Nucleus accumbens (tissue), 56 donors: ENCODE measurements at places on chromosomes 1 and 21.

DNA sequence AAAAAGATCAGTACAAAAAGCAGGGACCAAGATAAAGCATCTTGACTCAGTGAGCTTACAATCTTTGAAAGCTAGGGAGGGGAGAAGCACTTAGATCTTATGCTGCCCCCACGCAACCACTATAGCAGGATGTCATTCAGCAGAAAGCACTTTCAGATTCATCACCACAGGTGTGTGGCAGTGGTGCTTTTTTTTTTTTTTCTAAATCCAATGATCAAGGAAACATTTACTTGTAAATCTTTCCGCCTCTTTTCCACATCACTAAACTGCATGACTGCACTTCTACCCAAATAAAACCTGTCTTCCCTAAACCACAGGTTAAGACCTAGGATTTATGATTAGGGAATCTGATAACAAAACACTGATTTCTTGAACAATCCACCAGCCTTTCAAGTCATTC lies 154.8 kb downstream of the SLC45A1 start:
- no peak for DNase-seq

GRCh38 chr1:206446688-206447421 lies 23.4 kb upstream of the IKBKE start:
- no peak for DNase-seq

GRCh38 chr1:64946916-64947315 lies 19.4 kb downstream of the JAK1 start:
- DNase-seq = no peak

DNA sequence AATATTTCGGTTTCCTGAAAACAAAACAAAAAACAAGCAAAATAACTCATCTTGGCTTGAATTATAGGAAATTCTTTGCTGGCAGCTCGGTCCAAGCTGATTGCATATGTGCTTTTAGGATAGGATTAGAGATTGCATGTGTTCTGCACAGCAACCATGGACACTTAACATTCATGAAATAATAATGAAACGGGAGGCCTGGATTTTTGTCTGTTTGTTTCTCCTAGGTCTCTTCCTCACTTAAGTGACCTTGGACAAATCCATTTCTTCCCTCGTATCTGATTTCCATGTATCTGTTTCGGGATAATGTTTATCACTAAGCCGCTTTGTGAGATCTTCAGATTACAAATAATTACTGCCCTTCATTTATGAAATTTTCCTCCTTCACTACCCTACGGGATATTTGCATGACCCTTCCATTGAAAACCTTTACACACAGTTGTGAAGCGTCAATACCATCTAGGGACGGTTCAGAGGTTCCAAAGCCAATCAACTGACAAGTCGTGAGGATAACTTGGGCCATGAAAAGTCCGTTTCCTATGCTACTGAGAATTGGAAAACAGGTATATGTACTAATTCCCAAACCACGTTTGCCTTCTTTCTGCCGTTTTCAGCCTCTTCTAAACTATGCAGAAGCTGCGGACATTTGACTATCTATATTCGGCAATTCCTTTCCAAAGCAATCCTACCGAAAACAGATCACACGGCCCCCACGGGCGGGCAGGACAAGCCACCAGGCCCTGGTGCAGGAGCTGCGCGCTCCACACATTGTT lies 1.3 kb upstream of the H3-3A start:
- no peak for DNase-seq

- DNase-seq = no peak
Observed at GRCh38 chr1:151455966-151456365, 3.3 kb downstream of the POGZ start.

GRCh38 chr1:163176797-163177196 lies 25.9 kb downstream of the RGS5 start:
- no peak for DNase-seq

DNA sequence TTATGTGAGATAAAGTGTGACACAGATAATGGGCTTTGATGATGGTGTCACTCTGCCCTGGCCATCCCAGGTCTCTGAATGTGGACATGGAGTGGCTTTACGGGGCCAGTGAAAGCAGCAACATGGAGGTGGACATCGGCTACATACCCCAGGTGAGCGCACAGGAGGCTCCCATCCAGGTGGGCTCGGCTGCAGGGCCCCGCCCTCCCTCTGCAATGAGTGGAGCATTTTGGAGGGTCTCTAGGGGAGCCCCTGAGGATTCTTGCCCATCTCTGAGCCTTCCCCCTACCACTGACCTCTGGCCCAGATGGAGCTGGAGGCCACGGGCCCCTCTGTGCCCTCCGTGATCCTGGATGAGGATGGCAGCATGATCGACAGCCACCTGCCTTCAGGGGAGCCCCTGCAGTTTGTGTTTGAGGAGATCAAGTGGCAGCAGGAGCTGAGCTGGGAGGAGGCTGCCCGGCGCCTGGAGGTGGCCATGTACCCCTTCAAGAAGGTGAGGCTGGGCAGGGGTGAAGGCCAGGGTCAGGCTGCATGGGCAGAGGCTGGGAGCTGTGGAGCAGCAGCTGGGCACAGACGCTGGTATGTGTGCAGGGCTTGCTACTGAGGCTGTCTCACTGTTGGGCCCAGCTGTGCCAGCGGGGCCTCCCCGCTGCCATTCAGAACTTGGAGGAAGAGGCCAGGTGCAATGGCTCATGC lies 8.2 kb upstream of the MTFR1L start:
- DNase-seq = no peak

- DNase-seq = no peak
Observed at GRCh38 chr1:99331636-99332035, 67.3 kb downstream of the PLPPR4 start.
